ENCODE measurements at places on chromosomes 5 and 9.

DNA sequence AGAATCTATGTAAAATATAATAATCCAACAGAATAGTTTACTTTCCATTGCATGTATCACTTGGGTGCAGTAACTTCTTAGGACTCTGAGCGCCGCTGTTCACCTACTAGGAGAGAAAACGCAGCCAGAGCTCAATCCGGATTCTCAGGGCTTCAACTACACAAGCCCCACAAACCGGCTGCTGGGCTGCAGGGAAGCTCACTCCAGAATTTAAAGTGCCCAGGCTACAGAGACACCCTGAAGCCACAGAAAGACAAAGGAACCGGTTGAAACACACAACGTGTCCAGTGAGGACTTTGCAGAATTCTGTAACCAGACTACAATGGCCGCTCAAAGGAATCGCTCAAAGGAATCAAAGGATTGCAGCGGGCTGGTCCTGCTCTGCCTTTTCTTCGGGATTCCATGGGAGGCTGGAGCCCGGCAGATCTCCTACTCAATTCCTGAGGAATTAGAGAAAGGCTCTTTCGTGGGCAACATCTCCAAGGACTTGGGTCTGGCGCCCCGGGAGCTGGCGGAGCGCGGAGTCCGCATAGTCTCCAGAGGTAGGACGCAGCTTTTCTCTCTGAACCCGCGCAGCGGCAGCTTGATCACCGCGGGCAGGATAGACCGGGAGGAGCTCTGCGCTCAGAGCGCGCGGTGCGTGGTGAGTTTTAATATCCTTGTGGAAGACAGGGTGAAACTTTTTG is at the start of gene PCDHGA10:
Gene PCDHGA10, plus strand, starts transcription at position 134 of the 686 bp plus-strand sequence. Its CDS starts 189 bp downstream, at position 323.
- no peak for DNase-seq

- no peak for DNase-seq
These were observed 473.7 kb upstream of the KLF4 start for GRCh38 chr9:107963246-107963645.

- no peak for DNase-seq
These were observed 1.2 kb upstream of the RNF38 start for GRCh38 chr9:36401164-36401740.

GRCh38 chr9:93064392-93065134 is 6.1 kb downstream of the SUSD3 start:
- peak; percentile 72 for DNase-seq

- DNase-seq: no peak
These were observed 193.7 kb downstream of the MSX2 start for GRCh38 chr5:174917976-174918554.

GRCh38 chr9:95127249-95128176 is 190.0 kb downstream of the FANCC start:
- peak; percentile 88 for DNase-seq
